ENCODE measurements at places on chromosomes 16 and 17.
A peak's percentile ranks its signal among the peaks of the same experiment; 100 is the strongest.

- no peak for DNase-seq
Observed at GRCh38 chr16:9340526-9341256, 249.2 kb downstream of the HAPSTR1 start.

DNA sequence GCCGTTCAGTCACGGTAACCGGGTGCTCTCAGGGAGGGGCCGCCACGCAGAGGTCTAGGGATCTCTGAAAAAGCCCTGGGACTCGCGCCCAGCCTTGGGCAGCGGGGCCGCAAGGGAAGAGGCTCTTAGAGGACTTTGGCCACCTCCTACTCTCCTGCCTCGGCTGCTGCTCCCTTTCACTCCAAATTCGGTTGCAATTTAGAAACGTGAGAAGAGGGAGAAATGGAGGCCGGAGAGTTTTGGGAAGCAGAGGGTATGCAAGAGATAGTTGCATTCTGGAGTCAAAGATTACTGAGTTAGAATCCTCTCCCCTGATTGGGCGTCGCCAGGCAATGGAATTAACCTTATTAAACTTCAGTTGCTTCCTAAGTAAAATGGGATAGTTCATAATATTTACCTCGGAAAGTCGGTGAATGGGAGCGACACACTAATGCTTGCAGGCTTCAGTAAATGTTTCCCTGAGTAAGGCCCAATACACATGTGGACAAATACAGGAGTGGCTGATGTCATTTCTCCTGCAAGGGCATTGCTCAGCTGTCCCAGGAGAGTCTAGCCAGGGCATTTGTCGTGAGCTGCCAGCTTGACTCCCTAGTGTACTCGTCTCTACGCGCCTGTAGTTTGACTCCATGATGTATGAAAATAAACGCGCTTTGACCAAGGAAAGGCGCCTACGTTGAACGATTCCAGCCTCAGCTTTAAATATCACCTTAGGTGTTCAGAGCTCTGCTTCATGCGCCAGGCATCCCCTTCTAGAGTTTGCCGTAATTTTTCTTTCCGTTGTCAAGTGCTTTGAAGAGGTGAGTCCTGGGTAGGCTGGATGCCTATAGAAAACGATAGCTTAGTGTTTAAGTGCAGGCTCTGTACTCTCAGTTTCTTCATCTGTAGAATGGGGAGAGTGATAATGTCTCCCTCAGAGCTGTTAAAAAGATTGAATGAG, 667 bp downstream of the OGFOD1 start:
- DNase-seq, result peak; percentile 5

DNA sequence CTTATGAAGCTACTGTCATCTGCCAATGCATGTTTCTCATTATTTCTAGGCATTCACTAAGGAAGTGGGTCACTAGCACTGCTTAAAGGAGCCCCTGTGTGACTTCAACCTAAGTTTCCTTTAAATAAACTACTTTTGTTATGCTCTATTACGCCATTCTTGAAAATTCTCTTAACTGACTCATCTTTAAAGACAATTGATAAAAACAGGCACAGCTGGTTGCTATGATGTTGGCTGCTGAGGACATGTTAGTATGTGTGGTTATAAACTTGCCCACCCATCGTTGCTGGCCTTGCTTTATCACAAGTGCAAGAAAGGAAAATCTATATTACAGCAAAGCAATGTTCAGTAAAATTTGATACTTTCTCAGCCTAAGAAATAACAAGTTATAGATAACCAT, 75.8 kb upstream of the CNTNAP4 start:
- no peak for DNase-seq

- DNase-seq, result no peak
Observed at GRCh38 chr16:52535076-52535475, 11.9 kb downstream of the TOX3 start.

- no peak for DNase-seq
Observed at GRCh38 chr17:66369830-66370229, 67.4 kb downstream of the PRKCA start.

DNA sequence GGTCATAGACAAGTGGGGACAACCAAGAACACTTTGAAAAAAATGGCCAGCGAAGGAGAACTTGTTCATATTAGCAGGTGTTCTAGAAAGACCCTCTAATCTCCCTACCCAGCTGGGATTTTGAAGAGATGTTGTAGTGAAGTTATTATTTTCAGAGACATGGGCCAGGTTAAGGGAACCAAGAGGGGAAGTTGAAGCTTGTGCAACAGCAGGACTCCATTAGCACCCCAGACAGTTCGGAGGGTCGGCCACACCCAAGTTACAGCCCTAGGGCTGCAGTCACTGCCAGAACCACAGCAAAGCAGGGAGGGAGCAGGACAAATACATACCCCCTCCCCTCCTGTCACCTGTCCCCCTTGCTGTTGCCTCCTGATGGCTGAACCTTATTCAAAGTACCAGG, 42.3 kb downstream of the WSB1 start:
- no peak for DNase-seq

GRCh38 chr17:8465356-8465755, 29.7 kb downstream of the NDEL1 start:
- DNase-seq, result no peak

DNA sequence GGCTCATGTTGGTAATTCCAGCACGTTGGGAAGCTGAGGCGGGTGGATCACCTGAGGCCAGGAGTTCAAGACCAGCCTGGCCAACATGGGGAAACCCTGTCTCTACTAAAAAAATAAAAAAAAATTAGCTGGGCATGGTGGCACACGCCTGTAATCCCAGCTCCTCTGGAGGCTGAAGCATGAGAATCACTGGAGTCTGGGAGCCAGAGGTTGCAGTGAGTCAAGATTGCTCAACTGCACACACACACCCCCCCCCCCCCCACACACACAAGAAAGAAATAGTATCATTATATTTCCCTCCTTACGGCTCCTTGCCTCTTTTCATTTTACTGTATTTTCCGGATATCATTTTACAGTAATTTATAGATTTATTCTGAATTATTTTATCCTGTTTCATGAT, 963.1 kb upstream of the GOT2 start:
- no peak for DNase-seq

GRCh38 chr16:67084345-67085028, 25.3 kb upstream of the PHAF1 start:
- no peak for DNase-seq

DNA sequence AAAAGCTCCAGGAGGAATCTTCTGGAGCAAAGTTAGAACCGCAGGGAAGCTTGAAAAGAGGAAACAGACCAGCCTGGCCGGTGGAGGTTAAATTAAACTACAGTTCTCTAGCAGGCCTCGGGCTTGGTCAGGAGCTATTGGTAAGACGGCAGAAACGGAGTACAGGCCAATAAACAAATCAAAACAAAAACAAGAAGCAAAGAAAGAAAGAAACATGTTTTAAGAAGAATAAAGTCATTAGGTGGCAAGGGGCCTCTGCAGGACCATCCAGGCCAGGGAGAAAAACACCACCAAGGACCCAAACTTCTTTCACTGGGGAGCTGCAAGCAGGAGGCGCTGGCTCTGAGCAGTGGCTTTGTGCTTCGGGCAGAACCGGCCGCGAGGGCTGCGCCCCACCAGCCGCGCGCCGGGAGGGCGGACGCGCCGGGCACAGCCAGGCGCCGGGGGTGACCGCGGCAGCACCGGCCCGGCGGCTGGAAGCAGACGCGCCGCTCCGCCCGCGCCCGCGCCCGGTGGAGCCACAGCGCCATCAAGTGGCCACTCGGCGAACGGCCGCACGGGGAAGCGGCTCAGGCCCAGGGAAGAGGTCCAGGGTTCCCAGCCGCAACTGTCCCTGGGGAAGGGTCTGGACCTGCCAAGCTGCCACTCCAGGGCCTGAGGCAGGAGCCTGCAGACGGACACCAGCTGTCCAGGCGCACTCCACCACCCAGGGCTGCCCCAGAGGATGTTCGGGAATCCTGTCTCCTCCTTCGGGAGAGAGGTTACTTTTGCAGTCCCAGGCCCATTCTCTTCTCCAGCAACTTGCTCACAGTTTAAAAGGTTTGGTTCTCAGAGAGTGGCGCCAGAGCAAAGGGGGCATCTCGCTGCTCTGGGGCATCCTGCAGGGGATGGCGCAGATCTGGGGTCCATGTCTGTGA, 419.4 kb downstream of the SOX9 start:
- peak; percentile 44 for DNase-seq

GRCh38 chr17:69869667-69870066, 205.4 kb upstream of the KCNJ16 start:
- DNase-seq, result no peak

- DNase-seq, result no peak
Observed at GRCh38 chr17:60823515-60823914, 145.9 kb downstream of the BCAS3 start.

- DNase-seq, result no peak
Observed at GRCh38 chr16:86304868-86305267, 205.5 kb upstream of the FOXF1 start.

DNA sequence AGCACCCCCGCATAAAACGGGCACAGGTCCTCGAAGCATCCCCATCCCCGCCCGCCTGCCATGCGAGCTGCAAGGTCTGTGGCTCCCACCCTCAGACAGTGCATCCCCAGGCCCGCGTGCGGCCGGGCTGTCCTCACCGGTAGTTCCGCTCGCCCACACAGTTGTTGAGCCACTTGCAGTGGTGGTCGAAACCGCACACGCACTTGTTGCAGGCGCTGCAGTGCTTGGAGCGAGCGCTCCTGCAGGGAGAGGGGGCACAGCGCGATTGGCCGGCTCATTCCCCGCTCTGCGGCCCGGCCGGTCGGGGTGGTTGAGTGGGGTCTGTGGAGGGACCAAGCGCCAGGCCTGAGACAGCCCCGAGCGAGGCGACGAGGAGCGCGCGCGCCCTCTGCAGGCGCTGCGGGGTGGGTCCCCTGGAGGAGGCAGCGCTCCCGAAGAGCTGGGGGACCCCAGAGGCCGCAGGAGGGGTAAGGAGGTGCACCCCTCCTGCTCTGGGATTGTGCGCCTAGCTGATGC, 6.0 kb upstream of the TPPP3 start:
- peak; percentile 47 for DNase-seq

All from CD4-positive, alpha-beta T cell treated with Interleukin-12 subunit alpha and Interleukin-12 subunit beta, for 1 hour (primary cell).